ENCODE measurements at places on chromosomes 2 and 18.

GRCh38 chr2:40367032-40367431 is 84.9 kb downstream of the SLC8A1 start:
- DNase-seq, result no peak

GRCh38 chr2:143936538-143936847 is 583.4 kb downstream of the ZEB2 start:
- no peak for DNase-seq

- DNase-seq, result no peak
Observed at GRCh38 chr18:38244480-38244879, 678.9 kb upstream of the CELF4 start.

DNA sequence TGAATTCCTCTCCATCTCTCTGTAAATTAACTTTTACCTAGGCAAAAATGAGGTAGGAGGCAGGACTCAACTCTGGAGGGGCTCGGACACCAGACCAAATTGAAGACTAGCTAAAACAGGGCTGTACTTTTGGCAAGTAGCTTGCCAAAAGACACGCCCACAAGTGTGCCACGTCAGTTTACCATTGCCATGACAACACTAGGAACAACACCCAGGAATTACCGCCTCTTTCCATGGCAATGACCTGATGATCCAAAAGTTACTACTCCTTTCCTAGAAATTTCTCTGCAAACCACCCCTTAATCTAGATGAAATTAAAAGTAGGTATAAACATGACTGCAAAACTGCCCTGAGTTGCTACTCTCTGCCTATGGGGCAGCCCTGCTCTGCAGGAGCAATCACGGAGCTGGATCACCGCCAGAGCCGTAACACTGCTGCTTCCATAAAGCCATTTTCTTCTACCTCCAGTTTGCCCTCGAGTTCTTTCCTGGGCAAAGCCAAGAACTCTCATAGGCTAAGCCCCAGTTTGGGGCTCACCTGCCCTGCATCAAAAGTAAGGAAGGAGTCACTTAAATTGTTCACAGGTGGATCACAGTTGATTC is 66.0 kb upstream of the FAM136A start:
- DNase-seq, result no peak

Data from CD4-positive, alpha-beta T cell treated with Interleukin-21 for 1 hour (primary cell).